Kasumi-1 (cell line): ENCODE measurements at places on chromosomes 16 and 17.
A peak's percentile ranks its signal among the peaks of the same experiment; 100 is the strongest.

DNA sequence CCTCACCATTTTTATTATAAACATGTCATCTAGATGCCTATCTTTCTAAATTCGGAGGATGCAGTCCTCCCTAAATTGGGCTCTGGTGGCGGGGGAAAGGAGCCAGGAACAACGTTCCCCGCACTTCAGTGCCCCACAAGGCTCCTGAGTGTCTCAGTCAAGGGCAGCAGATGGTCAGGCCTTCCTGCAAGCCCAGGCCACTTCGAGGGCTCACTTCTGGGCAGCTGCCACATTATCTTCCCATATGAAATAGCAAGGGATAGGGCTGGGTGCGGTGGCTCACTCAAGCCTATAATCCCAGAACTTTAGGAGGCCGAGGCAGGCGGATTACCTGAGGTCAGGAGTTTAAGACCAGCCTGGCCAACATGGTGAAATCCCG, 32.3 kb downstream of the FBXO31 start:
- DNase-seq: no peak

- no peak for DNase-seq
Measured at GRCh38 chr17:62678214-62678919, 50.9 kb downstream of the MRC2 start.

DNA sequence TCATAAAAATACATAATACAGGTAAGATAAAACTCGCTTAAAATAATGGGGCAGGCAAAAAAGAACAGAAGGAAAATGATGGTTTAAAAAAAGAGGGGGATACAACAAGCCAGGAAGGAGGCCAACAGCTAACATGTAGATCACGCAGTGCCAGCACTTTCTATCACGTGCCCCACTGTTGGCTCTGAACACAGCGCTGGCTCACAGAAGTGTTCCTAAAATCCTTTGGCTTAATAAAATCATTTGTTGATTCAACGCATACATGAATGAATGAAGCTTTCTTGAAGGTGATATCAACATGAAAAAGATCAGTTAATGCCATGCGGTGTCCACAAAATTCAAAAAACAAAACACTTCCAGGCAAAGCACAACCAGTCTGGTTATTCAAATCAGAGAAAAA, 8.5 kb downstream of the ITGAE start:
- no peak for DNase-seq

DNA sequence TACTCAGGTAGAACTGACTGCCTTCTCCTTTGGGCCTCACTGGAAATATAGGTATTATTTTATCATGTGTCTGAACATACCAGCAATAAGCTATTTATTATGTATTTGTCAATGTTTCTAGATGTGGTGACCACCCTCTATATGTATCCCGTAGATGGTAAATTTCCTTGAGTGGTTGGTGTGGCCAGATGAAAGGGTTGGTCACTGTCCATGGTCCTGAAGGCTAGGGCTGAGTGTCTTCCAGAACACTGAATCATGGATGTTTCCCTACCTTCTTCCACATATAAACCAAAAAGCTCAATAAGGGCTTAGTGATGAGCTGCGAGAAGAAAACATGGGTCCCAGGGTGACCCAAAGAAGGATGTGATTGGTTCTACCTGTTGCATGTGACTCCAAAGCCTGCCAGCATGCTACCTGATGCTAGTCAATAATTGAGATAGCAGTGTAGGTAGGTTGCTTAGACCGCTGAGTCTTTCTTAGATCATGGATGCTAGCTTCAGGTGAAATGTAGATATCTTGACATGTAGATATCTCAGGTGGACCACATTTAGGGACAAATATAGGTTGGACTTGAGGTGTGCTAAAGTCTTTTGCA, 150.3 kb downstream of the ASIC2 start:
- DNase-seq: peak; percentile 7

DNA sequence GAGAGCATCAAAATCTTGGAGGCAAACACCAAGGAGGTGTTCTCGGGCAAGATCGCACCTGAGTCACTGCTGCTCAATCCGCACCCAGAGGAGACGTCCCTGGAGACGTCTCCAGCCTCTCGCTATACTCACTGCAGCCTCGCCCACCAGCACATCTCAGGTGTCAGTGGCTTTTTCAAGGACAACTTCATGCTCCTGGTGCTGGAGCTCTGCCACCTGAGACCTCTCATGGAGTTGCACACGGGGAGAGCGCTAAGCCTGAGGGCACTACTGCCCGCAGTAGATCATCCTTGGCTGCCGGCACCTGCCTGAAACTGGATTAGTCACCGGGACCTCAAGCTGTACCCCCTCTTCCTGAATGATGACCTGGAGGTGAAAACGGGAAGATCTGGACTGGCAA, 2.6 kb upstream of the MBTPS1 start:
- DNase-seq: no peak

DNA sequence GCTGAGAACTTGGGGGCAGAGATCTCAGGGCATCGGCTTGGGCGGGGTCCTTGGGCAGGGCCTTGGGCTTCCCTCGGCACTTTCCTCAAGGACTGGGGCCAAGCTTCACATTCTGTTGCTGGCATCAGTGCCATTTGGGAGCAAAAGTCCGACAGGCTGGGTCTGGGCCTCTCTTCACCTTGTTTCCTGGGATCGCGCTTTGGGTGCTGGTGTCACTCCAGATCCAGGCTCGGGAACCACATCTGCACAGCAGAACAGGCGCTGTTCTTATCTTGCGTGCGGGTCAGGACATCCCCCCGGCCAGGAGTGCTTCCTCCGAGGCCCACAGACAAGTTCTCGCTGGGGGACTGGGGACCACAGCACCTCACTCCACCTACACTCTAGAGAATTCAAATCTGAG, 31.1 kb upstream of the CDH15 start:
- no peak for DNase-seq

DNA sequence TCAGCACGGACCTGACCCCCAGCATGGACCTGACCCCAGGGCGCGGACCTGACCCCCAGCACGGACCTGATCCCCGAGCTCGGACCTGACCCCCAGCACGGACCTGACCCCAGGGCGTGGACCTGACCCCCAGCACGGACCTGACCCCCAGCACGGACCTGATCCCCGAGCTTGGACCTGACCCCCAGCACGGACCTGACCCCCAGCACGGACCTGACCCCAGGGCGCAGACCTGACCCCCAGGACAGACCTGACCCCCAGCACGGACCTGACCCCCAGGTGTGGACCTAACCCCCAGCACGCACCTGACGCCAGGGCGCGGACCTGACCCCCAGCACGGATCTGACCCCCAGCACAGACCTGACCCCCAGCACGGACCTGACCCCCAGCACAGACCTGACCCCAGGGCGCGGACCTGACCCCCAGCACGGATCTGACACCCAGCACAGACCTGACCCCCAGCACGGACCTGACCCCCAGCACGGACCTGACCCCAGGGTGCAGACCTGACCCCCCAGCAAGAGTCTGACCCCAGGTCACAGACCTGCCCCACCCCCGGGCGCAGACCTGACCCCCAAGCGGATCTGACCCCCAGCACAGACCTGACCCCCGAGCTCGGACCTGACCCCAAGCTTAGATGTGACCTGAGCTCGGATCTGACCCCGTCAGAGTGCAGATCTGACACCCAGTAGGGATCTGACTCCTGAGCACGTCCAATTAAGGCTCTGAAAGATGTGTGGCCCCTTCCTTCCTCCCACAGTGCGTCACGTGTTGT, 98.7 kb downstream of the C16orf95 start:
- DNase-seq: no peak

DNA sequence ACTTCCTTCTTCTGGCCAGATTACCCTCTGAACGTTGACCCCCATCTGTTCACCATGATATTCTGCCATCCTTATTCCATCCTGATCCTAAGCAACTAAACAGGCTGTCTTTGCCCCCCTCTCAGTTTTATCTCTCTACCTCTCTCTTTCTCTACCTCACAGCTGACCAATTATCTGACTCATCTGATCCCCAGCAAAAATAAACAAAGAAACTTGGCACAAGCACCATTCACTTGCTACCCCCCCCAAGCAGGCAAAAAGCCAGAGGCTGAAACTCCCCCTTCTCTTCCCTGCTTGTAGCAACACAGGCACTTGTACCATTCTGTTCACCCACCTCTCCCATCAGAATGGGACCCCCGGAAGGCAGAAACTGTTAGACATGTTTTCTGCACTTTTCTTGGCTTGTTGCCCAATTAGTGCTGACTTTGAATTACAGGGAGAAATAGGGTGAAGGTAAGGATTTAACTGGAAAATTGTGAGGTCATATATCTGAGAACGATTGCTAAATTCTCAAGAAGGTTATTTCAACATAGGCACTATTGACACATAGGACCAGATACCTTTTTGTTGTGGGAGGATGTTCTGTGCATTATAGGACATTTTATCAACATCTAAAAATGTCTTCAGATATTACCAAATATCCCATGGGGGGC, 163.2 kb downstream of the TOX3 start:
- DNase-seq: no peak

DNA sequence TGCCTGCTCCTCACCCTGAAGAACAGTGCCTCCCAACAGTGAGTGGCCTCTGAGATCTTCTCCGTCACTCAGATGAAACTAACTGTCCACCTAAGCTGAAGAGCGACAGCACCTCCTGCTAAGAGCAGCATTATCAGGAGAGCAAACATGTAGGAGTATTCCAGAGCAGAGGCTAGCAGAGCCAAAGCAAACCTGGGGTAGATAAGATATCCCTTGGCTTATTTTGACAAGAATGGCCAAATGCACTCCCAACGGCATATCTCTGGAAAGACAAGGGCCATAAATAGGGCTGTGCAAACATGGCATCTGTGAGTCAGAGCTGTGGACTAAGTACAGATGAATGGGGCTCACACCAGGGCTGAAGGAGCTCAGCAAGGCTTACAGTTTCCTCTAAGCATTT, 96.3 kb downstream of the NDEL1 start:
- DNase-seq: no peak

GRCh38 chr17:75439287-75439686, 17.1 kb upstream of the TMEM94 start:
- DNase-seq: no peak

GRCh38 chr16:71927383-71927782, 32.1 kb downstream of the IST1 start:
- peak; percentile 48 for DNase-seq

- DNase-seq: no peak
Measured at GRCh38 chr17:65495122-65496055, 66.1 kb downstream of the AXIN2 start.

DNA sequence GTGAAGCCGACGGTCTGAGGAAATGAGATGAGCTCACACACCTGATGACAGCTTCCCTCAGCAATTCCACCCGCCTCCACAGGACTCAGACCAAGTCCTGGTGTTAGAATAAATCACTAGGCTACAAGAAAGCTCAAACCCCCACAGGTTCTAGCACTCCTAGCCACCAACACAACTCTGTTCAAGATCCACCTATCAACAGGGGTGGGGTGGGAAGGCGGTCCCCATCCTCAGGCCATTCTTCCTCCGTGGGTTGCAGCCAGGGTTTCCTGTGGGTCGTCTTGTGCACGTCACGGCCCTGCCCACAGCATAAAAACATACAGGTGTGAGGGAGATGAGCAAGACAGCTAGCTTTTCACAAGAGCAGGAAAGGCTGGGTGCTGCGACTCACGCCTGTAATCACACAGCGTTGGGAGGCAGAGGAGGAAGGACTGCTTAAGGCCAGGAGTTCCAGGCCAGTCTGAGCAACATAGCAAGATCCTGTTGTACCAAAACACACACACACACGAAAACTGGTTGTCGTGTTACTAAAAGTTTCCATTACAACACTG, 81.1 kb downstream of the ANKRD11 start:
- no peak for DNase-seq

DNA sequence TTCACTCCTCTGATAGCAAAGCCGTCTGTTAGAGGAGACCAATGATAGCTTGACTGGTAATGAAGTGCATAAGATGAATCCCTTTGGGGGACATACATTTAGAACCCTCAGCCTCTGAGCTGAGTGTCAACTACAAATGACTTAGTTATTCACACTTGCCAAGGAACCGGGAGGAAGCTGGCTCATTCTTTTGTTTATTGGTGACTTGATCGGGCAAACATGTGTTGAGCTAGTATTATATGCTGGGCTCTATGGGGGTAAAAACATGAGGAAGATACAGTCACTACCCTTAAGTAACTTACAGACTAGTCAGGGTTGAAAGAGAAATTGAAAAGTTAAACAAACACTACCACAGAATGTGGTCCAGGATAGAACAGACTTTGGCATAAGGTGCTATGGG, 3.0 kb downstream of the CCL16 start:
- no peak for DNase-seq

GRCh38 chr16:81204798-81205680, 33.5 kb upstream of the BCO1 start:
- DNase-seq: peak; percentile 36

DNA sequence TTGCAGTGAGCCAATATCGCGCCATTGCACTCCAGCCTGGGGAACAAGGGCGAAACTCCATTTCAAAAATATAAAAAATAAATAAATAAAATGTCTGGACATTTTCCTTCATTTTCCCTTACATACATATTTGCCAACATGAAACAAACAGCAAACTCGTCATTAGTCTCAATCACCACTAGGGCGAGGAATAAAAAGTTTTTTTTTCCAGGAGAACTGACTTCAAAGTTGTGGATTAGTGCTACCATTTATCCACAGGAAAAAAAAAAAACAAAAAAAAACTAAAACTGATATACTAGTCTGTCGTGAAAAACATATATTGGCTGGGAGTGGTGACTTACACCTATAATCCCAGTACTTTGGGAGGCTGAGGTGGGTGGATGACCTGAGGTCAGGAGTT, 77.0 kb upstream of the MTMR4 start:
- DNase-seq: no peak

DNA sequence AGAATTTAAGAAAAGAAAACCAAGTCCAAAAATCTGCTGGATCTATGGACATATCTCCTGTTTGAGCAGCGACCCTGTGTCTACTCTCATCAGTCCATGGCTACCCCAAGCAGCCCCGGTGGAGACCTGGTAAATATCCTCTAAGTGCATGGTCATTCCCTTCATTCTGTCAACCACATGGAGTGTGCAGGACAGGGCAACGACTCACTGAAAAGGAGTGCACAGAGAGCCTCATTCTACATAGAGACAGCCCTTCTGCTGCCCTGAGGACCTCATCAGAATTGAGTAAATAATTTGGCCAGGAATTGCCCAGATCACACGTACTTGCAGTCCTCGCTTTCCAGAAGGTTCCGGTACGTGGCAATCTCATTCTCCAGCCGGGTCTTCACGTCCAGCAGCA, 3.0 kb downstream of the KRT38 start:
- no peak for DNase-seq

DNA sequence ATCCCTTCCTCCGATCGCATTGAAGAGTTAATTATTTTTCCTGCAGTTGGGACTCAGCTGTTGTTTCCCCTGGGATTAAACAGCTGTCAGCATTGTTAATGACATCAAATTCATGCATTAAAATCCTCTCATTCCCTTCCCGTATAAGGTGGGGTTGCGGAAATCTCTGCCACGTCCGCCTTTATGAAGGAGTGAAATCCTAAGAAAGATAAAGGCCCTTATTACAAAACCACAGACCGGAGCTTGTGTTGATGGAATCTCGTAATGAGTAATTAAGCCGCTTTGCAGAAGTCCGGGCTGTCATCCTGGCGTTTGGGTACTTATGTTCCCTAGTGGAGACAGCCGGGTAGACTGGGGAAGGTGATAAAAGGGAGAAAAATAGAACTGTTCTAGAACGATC, 627.6 kb downstream of the MAF start:
- no peak for DNase-seq

GRCh38 chr17:31388770-31389656, 2.5 kb upstream of the RAB11FIP4 start:
- DNase-seq: peak; percentile 5

GRCh38 chr16:17354141-17354601, 116.6 kb downstream of the XYLT1 start:
- DNase-seq: no peak
